ENCODE measurements at places on chromosomes 16 and 17. TPM values are rescaled to one million over a fixed set of nuclear protein-coding genes. Genes with fewer than 3 reads are reported as not detected.
A peak's percentile ranks its signal among the peaks of the same experiment; 100 is the strongest.

GRCh38 chr16:81286190-81286589 lies 28.6 kb upstream of the GAN start:
- H3K27ac ChIP-seq: no peak overlapping the region
- no peaks in the 10 kb centered on the region for H3K4me1 ChIP-seq
- no peaks in the 10 kb centered on the region for H3K36me3 ChIP-seq
- H3K27me3 ChIP-seq: peaks cover 2% of the 10 kb centered on the region

DNA sequence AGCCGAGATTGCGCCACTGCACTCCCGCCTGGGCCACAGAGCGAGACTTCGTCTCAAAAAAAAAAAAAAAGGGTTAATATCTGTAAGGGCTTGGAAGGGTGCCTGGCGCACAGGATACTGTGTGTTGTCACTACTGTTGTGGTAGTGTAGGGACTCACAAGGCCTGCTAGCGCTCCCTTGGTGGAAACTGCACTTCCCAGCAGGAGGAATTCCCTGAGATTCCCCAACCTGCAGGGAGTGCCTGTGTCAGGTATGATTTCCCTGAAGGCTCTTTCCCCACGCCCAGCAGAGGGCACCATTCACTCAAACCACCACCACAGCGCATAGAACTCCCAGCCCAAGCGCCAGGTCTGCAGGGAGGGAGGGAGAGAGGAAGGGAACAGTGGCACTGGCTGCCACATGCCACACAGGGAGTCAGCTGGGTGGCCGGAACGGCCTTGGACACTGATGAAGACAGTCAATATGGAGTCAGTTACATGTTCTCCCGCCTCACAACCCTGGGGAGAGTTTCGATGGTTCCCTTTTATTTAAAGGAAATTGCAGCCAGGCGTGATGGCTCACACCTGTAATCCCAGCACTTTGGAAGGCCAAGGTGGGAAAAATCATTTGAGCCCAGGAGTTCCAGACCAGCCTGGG lies 32.7 kb upstream of the CDH1 start:
- DNase-seq: peak; percentile 62
- peaks cover 5% of the 10 kb centered on the region for H3K27me3 ChIP-seq
- no peak overlapping the region for H3K4me3 ChIP-seq
- no peaks in the 10 kb centered on the region for H3K36me3 ChIP-seq

DNA sequence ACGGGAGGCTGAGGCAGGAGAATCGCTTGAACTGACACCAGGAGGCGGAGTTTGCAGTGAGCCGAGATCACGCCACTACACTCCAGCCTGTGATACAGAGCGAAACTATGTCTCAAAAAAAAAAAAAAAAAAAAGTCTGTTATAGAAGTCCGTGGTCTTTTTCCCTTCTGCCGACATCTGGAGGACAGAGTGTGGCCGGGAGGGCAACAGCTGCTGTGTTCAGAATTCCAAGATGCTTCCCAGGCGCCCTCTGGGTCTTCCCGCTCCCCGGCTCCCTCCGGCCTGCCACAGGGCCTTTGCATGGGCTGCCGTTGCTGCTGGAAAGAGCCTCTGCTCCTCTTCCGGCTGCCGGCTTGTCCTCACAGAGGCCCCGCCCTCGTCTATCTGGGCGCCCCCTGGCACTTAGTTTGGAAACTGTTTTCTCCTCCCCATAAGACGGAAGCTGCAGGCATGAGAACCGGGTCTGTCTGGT lies 2.4 kb upstream of the CACNA1H start:
- DNase-seq: no peak
- H3K4me3 ChIP-seq: no peak overlapping the region
- H3K27ac ChIP-seq: no peak overlapping the region
- H3K27me3 ChIP-seq: peaks cover 13% of the 10 kb centered on the region

Gene ALDOC
- total RNA-seq: 36.9 TPM

DNA sequence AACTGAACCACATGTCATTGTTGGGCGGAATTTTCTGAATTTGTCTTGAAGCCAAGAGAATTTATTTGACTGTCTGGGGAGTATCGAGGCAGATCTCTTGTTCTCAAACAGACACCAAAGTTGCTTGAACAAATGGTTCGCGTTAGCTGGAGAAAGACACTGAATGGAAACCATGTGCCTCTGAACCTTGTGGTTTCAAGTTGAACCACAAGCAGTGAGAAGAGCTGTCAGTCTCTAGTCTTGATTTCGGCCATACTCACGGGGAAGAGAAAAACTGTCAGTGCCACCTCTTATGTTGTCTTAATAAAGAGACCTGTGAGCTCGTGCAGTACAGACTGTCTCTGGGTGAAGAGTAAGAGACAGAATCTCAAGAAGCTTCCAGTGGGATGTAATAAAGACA lies 886.5 kb upstream of the SOX9 start:
- H3K4me3 ChIP-seq: no peak overlapping the region
- DNase-seq: no peak
- no peaks in the 10 kb centered on the region for H3K27me3 ChIP-seq
- no peaks in the 10 kb centered on the region for H3K4me1 ChIP-seq

DNA sequence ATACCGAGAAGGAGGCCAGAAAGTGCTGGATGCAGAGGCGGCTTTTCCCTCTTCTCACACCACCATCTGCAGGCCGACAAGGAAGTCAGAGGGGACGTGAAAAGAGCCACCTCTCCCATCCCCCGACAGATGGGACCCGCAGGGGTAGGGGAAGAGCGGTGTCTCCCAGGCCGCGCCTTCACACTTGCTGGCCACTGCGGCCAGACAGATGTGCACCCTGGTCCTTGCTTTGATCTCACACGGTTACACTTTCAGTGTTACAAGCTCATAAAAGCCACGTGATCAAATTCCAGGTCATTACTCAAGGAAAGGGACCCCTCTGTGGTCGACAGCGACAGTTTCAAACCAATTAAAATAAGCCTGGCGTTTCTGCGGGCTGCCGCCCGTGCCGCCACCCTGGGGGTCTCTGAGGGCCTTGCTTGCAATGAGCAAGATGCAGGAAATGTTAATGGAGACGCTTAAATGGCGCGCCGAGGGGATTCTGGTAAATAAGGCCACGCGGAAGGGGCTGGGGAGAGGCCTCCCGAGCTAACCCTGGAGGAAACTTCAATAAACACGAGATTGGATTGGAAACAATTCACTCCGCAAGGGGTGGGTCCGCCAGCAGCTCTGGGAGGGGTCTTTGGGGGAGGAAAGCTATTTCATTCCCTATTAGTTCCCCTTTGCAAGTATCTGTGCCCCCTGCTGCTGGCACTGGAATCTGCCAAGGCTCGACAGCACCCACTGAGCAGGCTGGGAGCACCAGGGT lies 240.9 kb downstream of the ENGASE start:
- H3K36me3 ChIP-seq: no peaks in the 10 kb centered on the region
- no peak overlapping the region for H3K27ac ChIP-seq
- no peak overlapping the region for H3K4me3 ChIP-seq
- no peaks in the 10 kb centered on the region for H3K4me1 ChIP-seq

Gene SLC47A1
- total RNA-seq: not detected

Gene GGNBP2
- total RNA-seq: 113 TPM

- H3K4me3 ChIP-seq: no peak overlapping the region
- no peaks in the 10 kb centered on the region for H3K27me3 ChIP-seq
- peaks cover 64% of the 10 kb centered on the region for H3K4me1 ChIP-seq
- H3K36me3 ChIP-seq: peaks cover 16% of the 10 kb centered on the region
- no peak for DNase-seq
These were observed 7.8 kb downstream of the GGA2 start for GRCh38 chr16:23502466-23502865.

Gene SLC22A31
- not detected for total RNA-seq

GRCh38 chr16:11215935-11216556 lies 40.0 kb downstream of the SOCS1 start:
- no peak for DNase-seq
- no peak overlapping the region for H3K4me3 ChIP-seq
- no peaks in the 10 kb centered on the region for H3K27me3 ChIP-seq
- peaks cover 31% of the 10 kb centered on the region for H3K36me3 ChIP-seq
- H3K27ac ChIP-seq: no peak overlapping the region

Gene ABCA3
- total RNA-seq: 10.9 TPM

GRCh38 chr16:47127541-47127940 lies 16.2 kb downstream of the NETO2 start:
- H3K27me3 ChIP-seq: peaks cover 2% of the 10 kb centered on the region
- H3K4me1 ChIP-seq: peaks cover 8% of the 10 kb centered on the region
- no peak overlapping the region for H3K4me3 ChIP-seq
- no peak for DNase-seq
- H3K27ac ChIP-seq: no peak overlapping the region
- peaks cover 12% of the 10 kb centered on the region for H3K36me3 ChIP-seq

DNA sequence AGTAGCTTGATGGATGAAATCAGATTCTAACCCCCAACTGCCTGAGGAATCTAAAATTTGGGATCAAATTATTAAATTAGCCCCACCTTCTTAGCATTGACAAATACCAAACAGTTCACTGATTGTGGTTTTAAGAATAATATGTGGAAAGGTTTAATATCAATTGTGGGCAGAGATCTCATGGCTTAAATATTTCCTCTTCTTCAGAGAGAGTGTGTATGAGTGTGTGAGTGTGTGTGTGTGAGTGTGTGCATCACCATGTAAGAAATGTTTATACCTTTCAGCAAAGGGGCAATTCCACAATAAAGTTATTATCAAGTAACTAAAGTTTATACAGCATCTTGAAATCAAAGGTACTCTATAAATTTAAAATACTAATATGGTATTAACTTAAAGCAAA lies 3.2 kb downstream of the SMURF2 start:
- DNase-seq: no peak
- H3K27me3 ChIP-seq: no peaks in the 10 kb centered on the region
- H3K4me1 ChIP-seq: peaks cover 38% of the 10 kb centered on the region
- H3K4me3 ChIP-seq: no peak overlapping the region

Gene C16orf92
- not detected for total RNA-seq

Gene SMPD3
- 7.9 TPM for total RNA-seq

DNA sequence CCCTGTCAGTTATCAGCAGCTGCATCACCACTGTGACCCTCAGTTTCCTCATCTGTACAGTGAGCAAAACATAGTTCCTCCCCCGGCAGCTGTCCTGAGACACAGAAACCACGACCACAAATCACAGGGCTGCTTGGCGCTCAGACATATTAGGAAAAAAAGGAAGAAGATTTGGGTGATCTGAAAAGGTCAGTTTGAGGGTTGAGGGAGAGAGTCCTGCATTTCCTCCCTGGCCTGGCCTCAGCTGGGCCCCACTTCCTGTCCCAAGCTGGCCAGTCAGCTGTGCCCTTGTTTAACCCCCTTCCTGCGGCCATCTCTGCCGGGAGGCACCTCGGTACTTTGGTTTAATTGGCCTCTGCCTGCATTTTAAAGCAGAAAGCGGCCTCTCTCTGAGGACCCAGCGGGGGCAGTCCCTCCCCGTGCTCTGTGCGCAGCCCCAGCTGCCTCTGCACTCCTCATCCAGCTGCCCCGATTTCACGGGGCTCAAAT lies 24.0 kb upstream of the CIBAR2 start:
- peaks cover 2% of the 10 kb centered on the region for H3K4me1 ChIP-seq
- H3K27ac ChIP-seq: no peak overlapping the region
- H3K4me3 ChIP-seq: no peak overlapping the region

DNA sequence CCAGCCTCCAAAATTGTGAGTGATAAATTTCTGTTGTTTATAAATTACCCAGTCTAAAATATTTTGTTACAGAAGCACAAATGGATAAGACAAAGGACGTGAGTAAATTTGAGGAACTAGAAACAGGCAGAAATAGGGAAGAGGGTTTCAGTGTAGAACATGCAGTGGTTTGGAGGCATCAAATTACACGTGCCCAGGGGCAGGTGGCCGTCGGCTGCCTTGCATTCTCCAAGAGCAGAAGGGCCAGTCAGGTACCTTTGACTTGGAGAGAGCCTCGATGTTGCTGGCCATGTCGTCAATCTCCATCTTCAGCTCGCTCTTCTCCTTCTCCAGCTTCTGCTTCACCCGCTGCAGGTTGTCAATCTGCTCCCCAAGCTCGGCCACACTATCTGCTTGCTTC lies 54.3 kb downstream of the MYH13 start:
- H3K4me1 ChIP-seq: peaks cover 8% of the 10 kb centered on the region

- H3K4me3 ChIP-seq: no peak overlapping the region
- DNase-seq: no peak
- H3K4me1 ChIP-seq: no peaks in the 10 kb centered on the region
- H3K27ac ChIP-seq: no peak overlapping the region
- H3K27me3 ChIP-seq: peaks cover 28% of the 10 kb centered on the region
These were observed 52.3 kb downstream of the DNAH2 start for GRCh38 chr17:7769854-7770253.

Gene CACNG5
- not detected for total RNA-seq

Gene ALDH3A1
- 0.14 TPM for total RNA-seq

- H3K4me3 ChIP-seq: no peak overlapping the region
- peaks cover 30% of the 10 kb centered on the region for H3K27me3 ChIP-seq
- H3K4me1 ChIP-seq: peaks cover 8% of the 10 kb centered on the region
- no peaks in the 10 kb centered on the region for H3K36me3 ChIP-seq
These were observed 4.1 kb downstream of the LPCAT2 start for GRCh38 chr16:55512941-55513340.

GRCh38 chr16:89037261-89038152 lies 56.1 kb upstream of the ACSF3 start:
- no peak overlapping the region for H3K27ac ChIP-seq
- peaks cover 10% of the 10 kb centered on the region for H3K27me3 ChIP-seq
- H3K4me1 ChIP-seq: peaks cover 2% of the 10 kb centered on the region
- H3K36me3 ChIP-seq: no peaks in the 10 kb centered on the region
- peak; percentile 51 for DNase-seq

- H3K27ac ChIP-seq: no peak overlapping the region
- H3K27me3 ChIP-seq: no peaks in the 10 kb centered on the region
- DNase-seq: no peak
- no peak overlapping the region for H3K4me3 ChIP-seq
These were observed 3.7 kb downstream of the SPATA2L start for GRCh38 chr16:89697616-89698331.

Gene TM4SF5
- total RNA-seq: not detected

GRCh38 chr17:34998205-34998604 lies 17.9 kb downstream of the LIG3 start:
- H3K36me3 ChIP-seq: peaks cover 24% of the 10 kb centered on the region
- peak; percentile 87 for DNase-seq
- H3K4me1 ChIP-seq: peaks cover 13% of the 10 kb centered on the region
- H3K27me3 ChIP-seq: no peaks in the 10 kb centered on the region

- no peak for DNase-seq
- peaks cover 4% of the 10 kb centered on the region for H3K4me1 ChIP-seq
- H3K27ac ChIP-seq: no peak overlapping the region
- H3K27me3 ChIP-seq: no peaks in the 10 kb centered on the region
- H3K4me3 ChIP-seq: no peak overlapping the region
- H3K36me3 ChIP-seq: no peaks in the 10 kb centered on the region
These were observed 20.1 kb downstream of the TPSG1 start for GRCh38 chr16:1204933-1205332.

- peaks cover 1% of the 10 kb centered on the region for H3K36me3 ChIP-seq
- H3K4me1 ChIP-seq: peaks cover 26% of the 10 kb centered on the region
- H3K27me3 ChIP-seq: no peaks in the 10 kb centered on the region
- H3K27ac ChIP-seq: no peak overlapping the region
- no peak for DNase-seq
These were observed 592.3 kb downstream of the MAF start for GRCh38 chr16:79008036-79008868.

GRCh38 chr16:55539488-55539887 lies 27.0 kb upstream of the CAPNS2 start:
- no peak for DNase-seq
- no peaks in the 10 kb centered on the region for H3K4me1 ChIP-seq
- H3K27ac ChIP-seq: no peak overlapping the region
- peaks cover 5% of the 10 kb centered on the region for H3K27me3 ChIP-seq
- no peaks in the 10 kb centered on the region for H3K36me3 ChIP-seq

GRCh38 chr17:7419819-7420610 lies at the start of gene SPEM1:
TSS of gene SPEM1 (plus strand) at chr17:7420324. CDS start at chr17:7420385, 61 bp downstream.
- no peaks in the 10 kb centered on the region for H3K36me3 ChIP-seq
- no peaks in the 10 kb centered on the region for H3K4me1 ChIP-seq
- DNase-seq: no peak
- no peaks in the 10 kb centered on the region for H3K27me3 ChIP-seq

- H3K4me1 ChIP-seq: peaks cover 14% of the 10 kb centered on the region
- DNase-seq: peak; percentile 69
- H3K36me3 ChIP-seq: no peaks in the 10 kb centered on the region
- H3K27ac ChIP-seq: no peak overlapping the region
These were observed 14.4 kb upstream of the CDIPT start for GRCh38 chr16:29877266-29877961.

Gene CTRB1
- not detected for total RNA-seq
